ENCODE measurements at places on chromosomes 5 and 9.
A peak's percentile ranks its signal among the peaks of the same experiment; 100 is the strongest.

GRCh38 chr9:684054-684890, 157.2 kb upstream of the DMRT1 start:
- ATAC-seq = peak; percentile 58

DNA sequence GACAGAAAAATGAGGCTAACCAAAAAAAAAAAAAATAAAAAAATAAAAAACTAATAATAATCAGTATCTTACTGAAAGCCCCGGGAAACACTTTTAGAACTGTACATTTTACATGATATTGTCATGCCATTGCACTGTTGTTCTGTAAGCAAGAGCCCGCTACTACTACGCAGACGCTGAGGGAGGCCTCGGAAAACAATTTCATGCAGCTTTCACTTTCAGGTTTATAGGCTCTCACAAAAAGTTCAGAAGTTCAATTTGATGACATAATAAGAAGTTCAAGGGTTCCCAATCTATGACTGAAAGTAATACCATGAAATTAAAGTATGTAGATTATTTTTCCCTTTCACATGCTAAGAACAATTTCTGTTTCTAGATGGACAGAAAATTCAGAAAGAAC, 318.3 kb upstream of the ITGA1 start:
- no peak for ATAC-seq

GRCh38 chr5:4080370-4080769, 484.7 kb downstream of the IRX1 start:
- no peak for ATAC-seq

GRCh38 chr9:19074836-19075235, 25.6 kb downstream of the RRAGA start:
- ATAC-seq = no peak

DNA sequence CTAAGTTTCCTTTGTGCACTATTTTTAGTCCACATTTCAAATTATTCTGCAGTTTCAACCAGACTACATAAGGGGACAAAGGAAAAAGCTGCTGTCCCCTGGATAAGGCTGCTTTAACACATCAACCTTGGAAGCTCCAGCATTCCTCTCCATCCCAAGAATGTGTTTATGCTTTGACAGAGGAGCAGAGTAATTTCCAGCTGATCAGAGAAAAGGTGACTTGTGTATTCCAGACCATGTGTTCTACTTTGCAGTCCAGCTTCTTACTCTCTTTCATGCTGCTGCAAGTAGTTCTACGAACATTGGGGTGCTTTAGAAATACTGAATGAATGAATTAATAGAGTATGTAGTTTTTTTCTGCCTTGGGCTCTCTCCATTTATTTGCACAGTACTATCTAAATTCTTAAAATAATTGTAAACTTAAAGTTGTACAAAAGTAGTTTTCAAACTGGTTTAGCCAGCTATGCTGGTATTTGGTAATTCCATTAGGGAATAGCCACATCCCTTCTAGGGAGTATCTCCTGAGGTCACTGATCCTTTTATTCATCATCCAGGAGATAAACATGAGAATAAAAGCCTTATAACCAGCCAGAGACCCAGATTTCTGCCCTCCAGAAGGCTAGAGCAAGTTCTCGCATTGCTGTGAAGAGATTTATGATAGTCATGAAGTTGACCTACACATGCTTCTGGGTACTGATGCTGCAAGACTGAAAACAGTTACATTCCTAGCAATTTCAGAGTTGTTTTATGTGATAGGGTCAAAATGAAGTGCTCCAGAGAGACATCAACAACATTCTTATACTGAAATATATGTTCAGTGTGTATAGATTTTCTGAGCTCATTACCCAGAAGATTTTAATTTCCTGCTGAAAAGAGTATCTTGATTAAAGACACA, 215.2 kb downstream of the COMMD10 start:
- ATAC-seq = no peak

GRCh38 chr9:113876151-113876992, at the start of gene ZNF618:
Gene ZNF618, plus strand, starts transcription at chr9:113876309. Its CDS starts 72 bp downstream, at chr9:113876381.
- ATAC-seq = peak; percentile 60

- no peak for ATAC-seq
These were observed 401.0 kb upstream of the ADAMTSL1 start for GRCh38 chr9:18073002-18073401.

DNA sequence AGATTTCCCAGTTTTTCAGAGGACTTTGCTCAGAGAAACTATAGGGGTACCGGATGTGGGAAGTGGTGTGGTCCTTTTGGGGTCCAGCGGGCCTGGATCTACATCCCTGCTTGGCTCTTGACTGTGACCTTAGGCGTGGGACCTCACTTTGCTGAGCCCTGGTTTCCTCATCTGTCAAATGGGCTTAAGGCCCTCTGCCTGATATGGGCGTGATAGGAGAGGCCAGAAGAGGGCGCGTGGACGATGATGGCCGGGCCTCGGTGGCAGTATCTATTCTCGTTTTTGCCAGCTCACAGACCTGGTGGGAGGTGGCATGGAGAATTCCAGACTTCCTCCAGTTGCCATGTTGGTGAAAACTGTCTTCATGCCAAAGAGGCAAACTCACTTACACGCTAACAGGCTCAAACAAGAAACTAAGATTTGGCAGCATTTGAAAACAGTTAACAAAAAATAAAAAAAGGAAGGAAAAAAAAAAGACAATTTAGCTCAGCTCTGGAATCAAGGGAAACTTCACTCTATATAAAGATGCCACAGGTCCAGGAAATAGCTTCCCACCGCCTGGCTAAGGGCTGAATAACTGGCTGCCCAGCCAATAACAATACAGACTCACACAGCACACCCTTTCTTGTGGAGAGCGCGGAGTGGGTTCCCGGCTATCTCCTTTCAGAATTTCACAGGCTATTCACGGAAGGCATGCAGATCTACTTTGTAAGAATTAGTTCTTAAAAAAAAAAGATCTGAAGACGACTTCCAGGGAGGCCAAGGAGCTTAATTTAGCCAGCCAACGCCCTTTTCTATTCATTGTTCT, 1.7 kb downstream of the SH3PXD2B start:
- peak; percentile 42 for ATAC-seq

- ATAC-seq = no peak
These were observed 107.0 kb downstream of the MELK start for GRCh38 chr9:36679710-36680109.

- no peak for ATAC-seq
These were observed 93.0 kb upstream of the DAB2 start for GRCh38 chr5:39517800-39518199.

DNA sequence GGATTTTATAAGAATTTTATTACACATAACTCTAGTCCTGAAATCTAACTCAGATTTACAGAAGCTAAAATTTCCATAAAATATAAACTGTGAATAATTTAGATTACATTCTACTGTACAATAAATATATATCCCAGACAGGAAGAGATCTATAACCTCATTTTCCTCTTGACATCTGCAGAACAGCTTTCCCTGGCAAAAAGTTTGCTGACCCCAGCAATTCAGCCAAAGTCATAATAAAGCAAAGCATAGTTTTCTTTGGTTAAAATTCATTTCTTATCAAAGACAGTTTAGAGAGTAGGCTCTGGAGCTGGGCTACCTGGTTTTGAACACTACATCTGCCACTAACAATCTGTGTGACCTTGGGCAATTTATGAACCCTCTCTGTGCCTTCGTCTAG, 372.5 kb downstream of the CAAP1 start:
- ATAC-seq = no peak

- ATAC-seq = no peak
These were observed 18.3 kb upstream of the TNFSF15 start for GRCh38 chr9:114824110-114824509.

- no peak for ATAC-seq
These were observed 123.7 kb downstream of the EBF1 start for GRCh38 chr5:158976035-158976434.

GRCh38 chr5:15233566-15233965, 266.4 kb upstream of the FBXL7 start:
- no peak for ATAC-seq

DNA sequence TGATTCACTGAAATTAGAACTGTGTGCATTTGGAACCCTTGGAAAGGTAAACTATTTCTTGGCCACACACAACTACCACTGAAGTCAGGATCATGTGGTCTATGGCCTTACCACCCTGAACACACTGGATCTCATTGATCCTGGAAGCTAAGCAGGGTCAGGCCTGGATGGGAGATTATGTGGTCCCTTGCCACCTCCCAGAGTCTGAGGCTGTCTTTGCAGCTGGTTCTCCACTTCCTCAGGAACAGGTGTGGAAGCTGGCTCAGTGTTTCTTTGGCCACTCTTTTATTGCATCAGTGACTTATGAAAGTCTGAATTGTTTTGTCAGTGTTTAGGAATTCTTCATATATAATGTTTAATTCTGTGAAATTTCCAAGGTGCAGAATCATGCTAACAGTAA, 89.2 kb downstream of the TEK start:
- no peak for ATAC-seq

DNA sequence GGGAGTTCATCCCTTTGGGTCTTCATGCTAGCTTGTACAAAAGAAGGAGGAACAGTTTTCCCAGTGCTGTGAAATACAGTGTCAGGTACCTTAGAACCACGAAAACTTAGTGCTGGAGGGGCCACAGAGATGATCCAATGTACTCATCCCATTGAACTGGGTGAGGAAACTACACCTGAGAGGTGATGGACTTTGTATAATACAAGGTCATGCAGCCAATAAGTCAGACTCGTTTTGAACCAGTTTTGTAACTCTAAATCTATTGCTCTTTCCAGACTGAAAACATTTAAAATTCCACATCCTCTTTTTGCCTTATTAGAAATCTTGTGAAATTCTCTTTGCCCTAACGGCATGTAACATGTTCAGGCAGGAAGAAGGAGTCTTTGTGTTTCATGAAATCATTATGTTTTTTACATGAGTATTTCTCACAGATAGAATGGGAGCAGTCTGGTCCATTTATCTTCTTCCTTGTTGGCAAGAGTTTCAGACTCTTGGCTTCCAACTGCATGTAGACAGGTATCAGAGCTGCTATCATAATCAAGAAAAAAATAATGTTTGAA, 146.8 kb upstream of the FBXL7 start:
- peak; percentile 63 for ATAC-seq

DNA sequence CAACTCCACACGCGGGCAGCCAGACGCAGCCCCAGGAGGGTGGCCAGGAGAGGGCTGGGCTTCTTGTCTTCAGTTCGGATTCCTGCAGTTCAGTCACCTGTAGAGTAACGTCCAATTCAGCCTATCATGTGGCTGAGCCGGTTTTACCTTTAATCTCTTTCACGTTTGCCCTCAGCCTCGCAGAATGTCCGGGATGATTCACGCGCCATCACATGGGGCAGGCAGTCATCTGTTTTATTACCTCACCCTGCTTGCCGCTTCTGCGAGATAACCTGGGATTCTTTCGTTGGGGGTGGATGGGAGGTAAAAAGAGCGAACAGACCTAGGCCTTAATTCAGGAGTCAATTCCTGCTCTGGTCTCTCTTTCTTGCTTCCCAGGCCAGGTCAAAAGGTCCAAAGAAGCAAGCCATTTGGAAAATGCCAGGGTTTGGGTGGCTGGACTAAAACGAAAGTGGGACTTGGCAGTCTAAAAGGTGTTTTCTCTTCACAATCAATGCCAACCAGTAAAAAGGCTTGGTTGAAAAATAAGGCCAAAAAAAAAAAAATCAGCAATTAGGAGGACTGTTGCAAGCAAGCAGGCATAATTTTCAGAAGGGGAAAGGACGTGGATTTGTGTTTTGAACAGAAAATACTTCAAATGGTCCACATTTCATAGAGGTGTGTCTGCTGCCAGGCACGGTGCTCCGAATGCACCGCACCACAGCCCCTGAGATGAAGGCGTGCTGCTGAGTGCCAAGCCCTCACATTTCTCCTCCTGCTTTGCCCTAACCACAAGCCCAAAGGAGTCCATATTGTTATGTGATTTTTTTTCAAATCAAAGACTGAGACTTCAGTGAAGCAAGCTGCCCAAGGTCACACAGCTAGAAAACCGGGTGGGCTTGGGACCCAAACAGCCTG, 2.8 kb upstream of the WWC1 start:
- peak; percentile 89 for ATAC-seq

DNA sequence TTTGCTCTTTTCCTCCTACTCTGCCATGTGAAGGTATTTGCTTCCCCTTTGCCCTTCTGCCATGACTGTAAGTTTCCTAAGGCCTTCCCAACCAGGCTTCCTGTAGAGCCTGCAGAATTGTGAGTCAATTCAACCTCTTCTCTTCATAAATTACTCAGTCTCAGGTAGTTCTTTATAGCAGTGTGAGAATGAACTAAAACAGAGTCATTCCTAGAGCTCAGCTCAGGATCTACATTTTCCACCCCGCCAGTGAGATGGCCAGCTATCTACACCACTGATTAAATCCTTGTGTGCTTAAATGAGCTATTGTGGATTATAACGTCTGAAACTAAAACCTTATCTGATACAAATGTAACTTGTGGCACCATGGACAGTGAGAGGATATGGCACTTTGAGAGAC, 55.0 kb downstream of the FRMD3 start:
- ATAC-seq = no peak

- no peak for ATAC-seq
These were observed 6.3 kb upstream of the ATG10 start for GRCh38 chr5:81965524-81965923.
